ENCODE measurements at places on chromosomes 5 and 9. TPM values are rescaled to one million over a fixed set of nuclear protein-coding genes. Genes with fewer than 3 reads are reported as not detected.

DNA sequence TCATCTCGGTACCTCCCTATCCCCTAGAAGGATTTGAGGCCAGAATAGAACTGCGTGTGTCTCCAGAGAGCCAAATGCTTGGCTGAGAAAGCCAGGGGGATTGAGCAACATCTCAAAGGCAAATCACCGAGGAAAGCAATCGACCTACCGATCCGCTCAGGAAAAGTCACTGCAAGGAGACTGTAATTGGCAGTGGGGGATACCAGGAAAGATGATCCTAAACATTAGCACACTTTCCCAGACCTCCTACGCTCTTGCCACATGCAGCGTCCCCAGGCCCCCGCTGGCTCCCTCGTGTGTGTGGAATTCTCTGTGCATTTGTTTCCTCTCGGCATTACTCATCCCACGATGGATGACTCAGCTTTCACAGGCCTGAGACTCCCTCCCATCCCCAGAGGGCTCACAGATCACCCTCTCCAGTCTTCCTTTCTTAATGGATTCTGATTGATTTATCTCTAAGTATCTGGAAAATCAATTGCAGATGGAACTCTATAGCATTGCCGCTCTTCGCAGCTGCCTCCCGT is 82.2 kb upstream of the ICE1 start:
- peak; percentile 17 for DNase-seq

- DNase-seq: no peak
Measured at GRCh38 chr9:79858508-79858907, 286.7 kb downstream of the TLE4 start.

CDH12 gene
- polyA plus RNA-seq: 1.3 TPM

EPB41L4A gene
- 5.2 TPM for polyA plus RNA-seq

DNA sequence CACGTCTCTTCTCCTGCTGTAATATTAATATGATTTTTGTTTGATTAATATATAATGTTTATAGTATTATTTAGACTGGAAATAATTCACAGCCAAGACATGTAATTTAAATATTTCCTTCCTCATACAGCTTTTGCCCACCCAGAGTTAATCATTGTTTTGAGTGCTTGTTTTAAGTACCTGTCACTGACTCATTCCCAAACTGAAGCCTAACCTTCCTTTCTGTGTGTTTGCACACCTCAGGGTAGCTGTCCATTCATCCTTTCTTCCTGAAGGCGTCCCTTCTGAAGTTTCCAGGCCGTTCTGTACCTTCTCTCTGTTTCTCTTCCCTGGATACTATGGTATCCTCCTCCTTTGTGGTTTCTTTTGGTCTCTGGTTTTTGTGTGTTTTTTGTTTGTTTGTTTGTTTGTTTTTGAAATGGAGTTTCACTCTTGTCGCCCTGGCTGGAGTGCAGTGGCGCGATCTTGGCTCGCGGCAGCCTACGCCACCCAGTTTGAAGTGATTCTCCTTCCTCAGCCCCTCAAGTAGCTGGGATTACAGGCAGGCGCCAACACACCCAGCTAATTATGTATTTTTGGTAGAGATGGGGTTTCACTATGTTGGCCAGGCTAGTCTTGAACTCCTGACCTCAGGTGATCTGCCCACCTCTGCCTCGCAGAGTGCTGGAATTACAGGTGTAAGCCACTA is 312.4 kb downstream of the DOCK8 start:
- no peak for DNase-seq

PGM5 gene
- 49.0 TPM for polyA plus RNA-seq

DNA sequence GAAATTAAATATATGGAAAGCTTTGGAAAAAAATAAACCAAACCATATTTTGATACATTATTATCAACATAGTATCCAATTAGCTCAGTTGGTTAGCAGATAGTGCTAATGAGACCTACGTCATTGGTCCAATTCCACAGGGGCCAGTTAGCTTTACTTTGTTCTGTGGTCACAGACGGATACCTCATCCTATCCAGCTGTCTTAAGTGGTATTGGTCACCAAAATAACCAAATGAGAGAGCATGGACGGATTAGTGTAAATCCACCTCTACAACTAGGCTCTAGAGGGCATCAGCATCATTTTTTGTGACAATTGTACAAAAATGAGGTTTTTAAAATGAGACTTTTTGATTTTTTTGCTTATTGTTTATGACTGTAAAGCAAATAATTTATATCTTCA is 364.2 kb downstream of the KIAA0825 start:
- DNase-seq: no peak

- DNase-seq: no peak
Measured at GRCh38 chr5:172104801-172105701, 83.0 kb downstream of the STK10 start.

DNA sequence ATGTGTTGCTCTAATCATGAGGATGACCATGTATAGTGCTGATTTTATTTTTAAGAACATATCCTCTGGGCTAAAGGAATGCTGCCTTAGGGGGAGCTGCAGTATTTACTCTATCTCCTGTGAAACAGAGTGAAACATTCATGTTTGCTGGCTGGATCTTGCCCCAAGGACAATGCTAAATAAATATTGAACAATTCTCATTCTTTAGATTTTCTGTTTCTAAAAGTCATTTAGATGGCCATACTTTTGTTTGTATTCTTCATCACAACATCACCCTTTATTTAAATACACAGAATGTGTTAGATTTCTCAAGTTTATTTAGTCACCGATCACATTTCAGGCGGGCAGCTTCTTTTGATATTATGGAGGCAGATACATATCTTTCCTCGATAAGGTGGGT is 103.3 kb downstream of the ARHGEF28 start:
- no peak for DNase-seq

GRCh38 chr9:114729706-114730105 is 47.7 kb upstream of the TEX48 start:
- no peak for DNase-seq

ACTBL2 gene
- polyA plus RNA-seq: not detected

C9 gene
- 0.22 TPM for polyA plus RNA-seq

FOXD4L5 gene
- 0.90 TPM for polyA plus RNA-seq

PRDM9 gene
- polyA plus RNA-seq: not detected

DNA sequence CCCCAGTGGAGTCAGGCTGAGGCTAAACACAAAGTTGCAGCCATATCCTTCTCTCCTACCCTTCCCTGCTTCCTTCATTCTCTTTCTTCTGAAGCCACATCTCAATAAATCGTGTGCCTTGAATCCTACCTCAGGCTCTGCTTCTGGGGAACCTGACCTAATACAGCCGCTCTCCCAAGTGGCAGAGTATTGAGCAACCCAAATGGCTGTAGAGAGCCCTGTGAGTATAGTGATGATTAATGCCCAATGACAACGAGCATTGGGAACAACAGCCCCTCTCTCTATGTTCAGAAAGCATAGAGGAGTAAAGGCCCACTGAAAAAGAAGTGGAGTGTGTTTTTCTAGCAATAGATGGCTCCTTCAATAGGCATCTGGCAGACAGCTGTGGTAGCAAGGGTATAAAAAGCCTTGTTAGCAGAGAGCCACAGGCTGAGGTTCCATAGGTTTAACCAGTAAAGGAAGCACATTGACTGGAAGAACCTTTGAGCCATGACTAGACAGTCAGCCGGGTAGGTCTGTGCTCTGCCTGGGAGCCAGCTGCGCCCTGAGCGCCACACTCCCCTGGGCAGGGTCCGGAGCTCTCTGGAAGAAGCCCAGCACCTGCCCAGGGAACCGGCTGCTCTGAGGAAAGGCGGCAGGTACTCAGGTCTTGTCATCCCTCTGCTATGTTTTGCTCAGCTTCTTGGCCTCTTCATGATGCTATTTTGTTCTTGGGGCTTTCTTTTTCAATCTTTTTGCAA is 22.6 kb upstream of the HSPA9 start:
- no peak for DNase-seq

- no peak for DNase-seq
Measured at GRCh38 chr9:113620377-113621161, 157.0 kb downstream of the RGS3 start.

DNA sequence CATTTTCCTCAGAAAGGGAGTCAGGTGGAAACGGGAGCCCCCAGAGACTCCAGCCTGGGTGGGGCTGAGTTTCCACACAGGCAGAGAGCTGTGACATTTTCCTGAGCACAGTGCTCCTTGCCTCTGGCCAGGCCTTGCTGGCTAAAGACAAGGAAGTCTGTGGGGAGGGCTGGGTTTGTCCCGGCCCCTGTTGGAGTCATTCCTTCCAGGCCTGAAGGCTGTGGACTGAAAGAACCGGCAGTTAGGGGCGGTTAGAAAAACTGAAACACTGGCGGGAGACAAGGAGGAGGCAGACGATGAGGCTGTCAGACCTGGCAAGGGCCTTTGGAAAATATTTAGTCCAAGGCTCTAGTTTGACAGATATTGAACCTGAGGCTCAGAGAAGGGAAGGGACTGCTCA is 29.9 kb downstream of the COL15A1 start:
- DNase-seq: no peak

DNA sequence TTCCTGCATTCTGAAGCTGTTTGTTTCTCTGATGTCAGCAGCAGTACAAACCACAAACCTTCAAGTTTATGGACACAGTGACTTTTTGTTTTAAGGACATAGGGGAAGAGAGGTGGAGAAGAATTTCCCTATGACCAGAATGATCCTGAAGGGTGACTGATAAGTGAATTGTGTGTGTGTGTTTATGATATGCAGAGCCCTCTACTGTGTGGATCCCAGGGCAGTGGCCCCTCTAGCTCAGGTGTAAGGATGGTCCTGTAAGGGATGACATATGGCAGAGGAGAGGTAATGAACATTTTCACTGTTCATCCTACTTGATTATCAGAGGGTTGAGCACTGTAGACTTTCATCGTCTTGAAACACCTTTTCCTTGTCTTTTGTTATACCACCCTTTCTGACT is 30.6 kb upstream of the TMED7 start:
- no peak for DNase-seq

NRG2 gene
- 1.5 TPM for polyA plus RNA-seq

GRCh38 chr5:473551-474192 is 30.7 kb downstream of the EXOC3 start:
- no peak for DNase-seq

MLANA gene
- 0.80 TPM for polyA plus RNA-seq

MYORG gene
- polyA plus RNA-seq: 16.3 TPM

DNA sequence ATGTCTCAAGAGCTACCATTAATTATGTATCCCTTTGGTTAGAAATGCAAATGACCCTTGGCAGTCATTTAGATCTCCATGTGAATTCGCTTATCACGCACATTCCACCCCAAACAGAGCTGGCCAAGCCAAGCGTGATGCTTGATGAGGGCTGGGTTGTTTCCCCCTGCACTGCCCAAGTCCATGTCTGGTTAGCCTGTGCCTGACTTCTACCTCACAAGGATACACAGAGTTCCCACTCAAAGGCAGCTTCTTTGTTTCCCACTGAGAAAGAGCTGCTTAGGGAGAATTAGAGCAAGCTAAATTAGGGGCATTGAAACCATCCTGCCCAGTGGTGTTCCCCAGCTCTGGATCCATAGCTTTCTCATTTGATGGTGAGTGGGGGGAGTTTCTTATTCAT is 87.2 kb downstream of the FSTL4 start:
- no peak for DNase-seq

- DNase-seq: no peak
Measured at GRCh38 chr5:145347026-145347616, 488.0 kb downstream of the PRELID2 start.

DNA sequence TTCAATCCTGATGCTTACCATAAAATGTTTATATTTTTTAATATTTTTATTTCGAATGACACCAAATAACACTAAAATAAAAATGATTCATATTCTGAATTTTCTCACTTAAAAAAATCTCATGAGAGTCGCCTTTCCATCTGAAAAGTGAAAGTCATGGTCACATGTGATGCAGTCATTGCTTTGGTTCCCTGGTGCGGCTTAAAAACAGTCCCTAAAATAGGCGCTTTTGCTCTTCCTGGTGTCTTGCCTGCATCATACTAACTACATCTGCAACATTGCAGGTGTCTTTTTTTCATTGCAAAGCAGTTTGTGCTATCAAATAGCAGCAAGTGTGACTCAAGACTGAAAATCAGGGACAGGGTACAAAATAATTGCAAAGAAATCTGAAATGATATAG is 185.2 kb upstream of the NREP start:
- DNase-seq: no peak

DNA sequence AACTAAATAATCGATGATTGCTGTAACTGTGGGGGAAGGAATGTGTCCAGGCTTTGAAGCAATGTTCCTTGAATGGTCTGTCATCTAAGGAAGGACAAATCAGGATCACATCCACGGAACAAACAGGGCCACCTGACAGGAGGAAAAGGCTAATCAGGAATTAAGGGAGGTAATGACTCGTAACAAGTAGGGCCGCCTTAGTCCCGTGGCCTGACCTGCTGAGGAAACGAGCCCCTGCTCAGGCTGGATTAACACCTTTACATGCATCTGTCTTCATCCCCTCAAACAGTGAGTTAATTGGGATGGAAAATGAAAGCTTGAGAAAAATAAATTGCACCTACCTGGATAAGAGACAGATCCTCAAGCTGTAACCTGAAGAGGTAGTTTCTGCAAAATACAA is 227.8 kb downstream of the SEMA5A start:
- DNase-seq: no peak

- peak; percentile 31 for DNase-seq
Measured at GRCh38 chr5:148179234-148179824, 11.0 kb downstream of the SPINK14 start.

PDE8B gene
- 3.9 TPM for polyA plus RNA-seq

- no peak for DNase-seq
Measured at GRCh38 chr5:181114844-181115778, 15.9 kb downstream of the OR2V1 start.

DNA sequence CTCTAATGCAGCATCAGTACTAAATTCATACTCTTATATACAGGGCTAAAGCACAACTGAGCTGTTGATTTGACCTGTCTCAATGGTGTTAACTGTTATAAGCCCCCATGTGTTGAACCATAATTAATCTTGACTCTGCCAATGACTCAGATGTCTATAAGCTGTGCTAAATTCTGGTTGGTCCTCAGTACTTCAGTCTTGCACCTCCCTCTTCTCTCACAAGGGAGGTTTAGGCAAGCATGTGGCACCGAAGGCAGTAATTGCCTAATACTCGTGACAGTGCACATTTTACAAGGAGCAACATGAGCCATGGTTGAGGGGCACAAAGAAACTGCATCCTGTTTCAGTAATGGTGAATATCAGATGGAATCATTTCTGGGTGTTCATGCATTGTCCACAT is 255.9 kb downstream of the TRPM3 start:
- DNase-seq: no peak

SNCB gene
- polyA plus RNA-seq: not detected

- no peak for DNase-seq
Measured at GRCh38 chr5:56440871-56441740, 208.0 kb upstream of the ANKRD55 start.

HMGCR gene
- 29.4 TPM for polyA plus RNA-seq

- no peak for DNase-seq
Measured at GRCh38 chr9:97568461-97569275, 64.5 kb downstream of the TSTD2 start.

DNA sequence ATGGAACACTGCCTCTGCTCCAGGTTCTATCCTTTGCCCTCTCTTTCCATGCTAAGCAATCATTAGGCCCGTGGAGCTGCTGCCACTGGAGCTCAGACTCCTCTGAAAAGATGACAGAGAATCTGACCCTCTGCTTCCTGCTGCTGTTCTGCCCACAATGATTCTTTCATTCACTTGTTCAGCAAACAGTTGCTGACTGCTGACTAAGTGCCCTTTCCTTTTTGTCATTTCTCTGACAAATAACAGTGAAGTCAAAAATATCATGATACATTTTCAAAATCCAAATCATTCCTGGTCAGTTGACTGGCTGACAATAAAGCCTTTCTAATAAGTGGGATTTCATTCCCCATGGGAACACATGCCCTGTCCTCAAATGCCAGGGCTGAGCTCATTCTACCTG is 110.1 kb downstream of the SIL1 start:
- no peak for DNase-seq

GRCh38 chr5:166722939-166723338 is 1568.5 kb upstream of the WWC1 start:
- DNase-seq: no peak

GRCh38 chr9:93825348-93826115 is 129.6 kb downstream of the BARX1 start:
- no peak for DNase-seq
